ENCODE measurements at places on chromosomes 5 and 9. TPM values are rescaled to one million over a fixed set of nuclear protein-coding genes. Genes with fewer than 3 reads are reported as not detected.

Gene EPB41L4A
- 36.5 TPM for total RNA-seq

Gene KIAA0825
- total RNA-seq: 5.9 TPM

Gene NPR3
- total RNA-seq: 1.4 TPM

Gene SLIT3
- 67.0 TPM for total RNA-seq

Gene ADGRD2
- 0.29 TPM for total RNA-seq

Gene NRG2
- total RNA-seq: 13.9 TPM

Gene LECT2
- total RNA-seq: not detected

Gene PCDHGB4
- total RNA-seq: 8.0 TPM

Gene HTR4
- total RNA-seq: not detected

Gene ZNF483
- 19.1 TPM for total RNA-seq

Gene ACOT12
- not detected for total RNA-seq

Gene PSD2
- 0.21 TPM for total RNA-seq

Gene GALNT12
- total RNA-seq: 38.5 TPM

Gene C5orf34
- 3.2 TPM for total RNA-seq

DNA sequence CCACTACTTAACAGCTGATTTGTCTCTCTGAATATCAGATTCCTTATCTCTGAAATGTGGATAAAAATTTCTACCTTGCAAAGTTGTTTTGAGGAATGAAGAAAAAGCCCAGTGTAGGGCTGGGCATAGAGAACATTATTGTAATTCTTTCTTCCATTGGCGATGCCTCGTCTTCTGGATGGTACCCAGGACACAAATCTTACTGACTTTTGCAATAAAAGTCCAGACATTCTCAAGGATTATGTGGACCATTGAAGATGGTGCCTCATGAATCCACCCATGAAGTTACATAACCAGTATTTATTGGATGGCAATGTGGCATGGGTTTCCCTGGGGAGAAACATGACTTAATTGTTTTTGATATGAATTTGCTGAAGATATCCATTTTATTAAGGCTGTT lies 33.1 kb downstream of the NNT start:
- no peak for DNase-seq

GRCh38 chr9:105439428-105439827 lies 8.4 kb upstream of the FSD1L start:
- no peak for DNase-seq

GRCh38 chr9:20694248-20694647 lies 10.2 kb downstream of the FOCAD start:
- DNase-seq: no peak

DNA sequence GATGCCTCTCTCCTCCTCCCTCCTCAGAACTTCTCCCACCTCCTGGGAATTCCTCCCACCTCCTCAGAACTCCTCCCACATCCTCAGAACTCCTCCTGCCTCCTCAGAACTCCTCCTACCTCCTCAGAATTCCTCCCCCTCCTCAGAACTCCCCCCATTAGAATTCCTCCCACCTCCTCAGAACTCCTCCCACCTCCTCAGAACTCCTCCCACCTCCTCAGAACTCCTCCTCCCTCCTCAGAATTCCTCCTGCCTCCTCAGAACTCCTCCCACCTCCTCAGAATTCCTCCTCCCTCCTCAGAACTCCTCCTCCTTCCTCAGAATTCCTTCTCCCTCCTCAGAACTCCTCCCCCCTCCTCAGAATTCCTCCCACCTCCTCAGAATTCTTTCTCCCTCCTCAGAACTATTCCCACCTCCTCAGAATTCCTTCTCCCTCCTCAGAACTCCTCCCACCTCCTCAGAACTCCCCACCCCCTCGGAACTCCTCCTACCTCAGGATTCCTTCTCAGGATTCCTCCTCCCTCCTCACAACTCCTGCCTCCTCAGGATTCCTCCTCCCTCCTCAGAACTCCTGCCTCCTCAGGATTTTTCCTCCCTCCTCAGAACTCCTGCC lies 23.9 kb downstream of the SLC46A2 start:
- no peak for DNase-seq

- no peak for DNase-seq
Measured at GRCh38 chr5:113450462-113450861, 15.7 kb upstream of the TSSK1B start.

- no peak for DNase-seq
Measured at GRCh38 chr5:58944221-58944620, 361.3 kb downstream of the RAB3C start.

DNA sequence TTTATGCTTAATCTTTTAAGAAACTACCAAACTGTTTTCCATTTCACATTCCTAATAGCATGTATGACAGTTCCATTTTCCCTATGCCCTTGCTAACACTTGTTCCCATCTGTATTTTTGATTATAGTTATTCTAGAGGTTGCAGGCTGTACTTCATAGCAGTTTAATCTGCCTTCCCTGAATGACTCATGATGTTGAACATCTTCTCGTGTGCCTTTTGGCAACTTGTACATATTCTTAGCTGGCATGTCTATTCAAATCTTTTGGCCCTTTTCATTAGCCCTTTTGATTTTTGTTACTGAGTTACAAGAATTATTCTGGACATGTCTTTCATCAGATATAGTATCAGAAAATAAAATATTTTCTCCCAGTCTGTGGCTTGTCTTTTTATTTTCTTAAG lies 320.3 kb downstream of the DIRAS2 start:
- DNase-seq: no peak

GRCh38 chr9:14529629-14530028 lies 163.6 kb downstream of the ZDHHC21 start:
- no peak for DNase-seq

- no peak for DNase-seq
Measured at GRCh38 chr5:160657068-160657507, 194.9 kb downstream of the ATP10B start.

DNA sequence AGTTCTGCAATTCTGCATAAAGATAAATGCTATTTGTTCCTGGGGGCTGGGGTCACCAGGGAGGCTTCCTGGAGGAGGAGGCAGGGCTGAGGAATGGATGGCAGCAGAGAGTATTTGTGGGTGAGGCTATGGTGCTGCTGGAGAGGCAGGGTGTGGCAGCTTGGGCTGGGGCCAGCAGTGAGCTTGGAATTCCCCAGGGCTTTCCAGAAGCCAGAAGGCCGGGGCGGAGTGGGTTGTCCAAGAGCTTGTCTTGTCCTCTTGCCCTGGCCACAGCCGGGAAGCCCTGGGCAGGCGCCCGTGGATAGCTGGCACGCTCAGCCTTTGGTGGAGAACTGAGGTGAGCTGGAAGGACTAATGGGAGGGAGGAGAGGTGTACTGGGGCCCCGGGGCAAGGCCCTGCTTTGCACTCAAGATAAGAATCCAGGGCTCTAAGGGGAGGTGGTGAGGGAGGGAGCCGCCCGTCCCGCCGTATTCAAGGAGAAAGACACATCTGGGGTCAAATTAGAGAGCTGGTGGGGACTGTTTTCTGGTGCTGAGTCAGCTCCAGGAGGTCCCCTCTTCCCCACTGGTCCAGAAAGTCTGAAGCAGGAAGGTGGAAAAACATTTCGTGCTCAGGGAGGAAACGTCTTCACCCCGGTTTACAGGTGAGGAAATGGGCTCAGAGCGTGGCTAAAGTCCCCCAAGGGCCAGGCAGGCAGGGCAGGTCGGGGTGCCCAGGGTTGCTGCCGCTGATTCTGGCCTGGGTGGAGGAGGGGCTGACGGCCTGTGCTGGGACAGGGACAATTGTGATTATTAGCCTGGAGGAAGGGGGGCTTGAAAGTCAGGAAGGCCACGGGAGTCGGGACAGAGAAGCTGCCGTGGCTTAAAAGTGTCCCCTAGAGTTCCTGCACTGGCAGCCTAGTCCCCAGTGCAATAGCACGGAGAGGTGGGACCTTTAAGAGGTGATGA lies 26.9 kb upstream of the CNOT6 start:
- DNase-seq: no peak

GRCh38 chr5:27158775-27159174 lies 120.4 kb upstream of the CDH9 start:
- DNase-seq: no peak

DNA sequence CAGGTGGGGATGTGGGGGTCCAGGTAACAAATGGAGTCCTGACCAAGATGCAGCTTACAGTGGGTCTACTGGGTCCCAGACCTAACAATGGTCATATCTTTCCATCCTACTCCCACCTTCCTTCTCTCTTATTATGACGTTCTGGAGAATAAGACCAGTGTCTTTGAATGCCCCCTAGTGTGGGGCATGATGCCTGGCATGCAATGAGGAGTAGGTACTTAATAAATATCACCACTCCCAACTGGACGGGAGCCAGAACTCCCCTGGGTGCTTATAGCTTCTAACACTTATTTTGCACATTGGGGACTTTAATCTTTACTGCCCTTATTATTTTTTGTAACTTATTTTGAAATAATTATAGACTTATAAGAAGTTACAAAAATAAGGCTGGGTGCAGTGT lies 98.2 kb downstream of the NDFIP1 start:
- no peak for DNase-seq

GRCh38 chr5:174531782-174532191 lies 192.6 kb upstream of the MSX2 start:
- DNase-seq: no peak

- DNase-seq: no peak
Measured at GRCh38 chr5:127916885-127917573, 166.5 kb upstream of the SLC12A2 start.

Data from ureter (tissue), 1 donor.